SK-N-MC (cell line): ENCODE measurements at places on chromosomes 2 and 18.

GRCh38 chr2:75497256-75497655 lies 63.5 kb downstream of the EVA1A start:
- no peak for DNase-seq

GRCh38 chr2:96533292-96534073 lies 3.1 kb upstream of the ARID5A start:
- no peak for DNase-seq

GRCh38 chr2:31222071-31222470 lies 4.8 kb upstream of the CAPN14 start:
- no peak for DNase-seq

- no peak for DNase-seq
These were observed 96.3 kb downstream of the ANTXR1 start for GRCh38 chr2:69109255-69109654.

GRCh38 chr2:105777031-105777482 lies 32.3 kb downstream of the NCK2 start:
- DNase-seq: no peak

- DNase-seq: no peak
These were observed 30.0 kb upstream of the NPC1 start for GRCh38 chr18:23616258-23616657.

DNA sequence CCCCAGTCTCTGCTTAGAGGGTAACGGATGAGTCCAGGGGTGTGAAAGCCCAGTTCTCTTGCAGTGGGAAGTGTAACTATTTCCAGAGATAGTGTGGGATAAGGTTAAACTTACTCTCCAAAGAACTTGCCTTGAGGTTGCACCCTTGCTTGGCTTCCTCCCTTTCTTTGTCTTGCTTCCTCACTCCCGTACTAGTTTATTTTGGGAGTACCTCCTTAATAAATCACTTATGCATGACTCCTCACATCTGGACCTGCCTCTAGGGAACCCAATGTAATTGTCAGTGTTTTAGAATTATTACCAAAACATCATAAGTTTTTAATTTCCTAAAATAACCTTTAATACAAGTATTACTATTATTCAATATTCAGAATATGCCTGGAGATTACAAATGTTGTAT lies 35.2 kb downstream of the CPO start:
- no peak for DNase-seq

DNA sequence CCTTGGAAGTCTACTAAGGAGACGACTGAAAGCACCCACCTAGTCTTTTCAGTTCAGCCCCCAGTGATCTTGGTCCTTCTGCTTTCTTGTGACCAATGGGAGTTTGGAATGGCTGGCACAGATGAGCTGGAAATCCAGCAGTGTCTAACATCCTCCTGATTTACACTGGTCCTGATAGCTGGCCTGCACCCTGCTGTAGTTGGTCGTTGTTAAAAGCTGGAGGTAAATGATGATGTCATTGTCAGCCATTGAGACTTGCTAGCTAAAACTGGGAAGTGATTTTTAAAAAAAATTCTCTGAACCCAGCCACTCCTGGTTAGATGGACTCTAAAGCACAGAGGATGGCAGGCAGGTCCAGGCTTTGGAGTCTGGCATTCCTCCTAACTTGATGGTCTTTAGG lies 19.3 kb downstream of the CCT7 start:
- no peak for DNase-seq

DNA sequence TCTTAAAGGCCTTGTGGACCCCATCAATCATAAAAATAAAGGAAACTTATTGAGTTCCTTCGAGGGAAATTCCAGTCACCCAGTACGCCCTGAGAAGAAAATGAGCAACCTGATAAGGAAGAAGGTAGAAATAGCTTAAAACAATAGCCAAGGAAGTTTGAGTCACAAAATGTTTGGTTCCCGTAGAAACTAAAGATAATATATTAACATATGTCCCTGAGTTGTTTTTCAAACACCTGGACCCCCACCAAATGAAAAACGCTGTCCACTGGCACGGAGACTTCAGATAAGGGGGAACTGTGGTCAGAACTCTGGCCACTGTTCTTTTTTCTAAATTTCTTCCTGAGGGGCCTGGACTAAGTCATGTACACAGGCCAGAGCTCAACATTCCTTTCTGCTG lies 669.1 kb downstream of the ADCYAP1 start:
- DNase-seq: no peak

DNA sequence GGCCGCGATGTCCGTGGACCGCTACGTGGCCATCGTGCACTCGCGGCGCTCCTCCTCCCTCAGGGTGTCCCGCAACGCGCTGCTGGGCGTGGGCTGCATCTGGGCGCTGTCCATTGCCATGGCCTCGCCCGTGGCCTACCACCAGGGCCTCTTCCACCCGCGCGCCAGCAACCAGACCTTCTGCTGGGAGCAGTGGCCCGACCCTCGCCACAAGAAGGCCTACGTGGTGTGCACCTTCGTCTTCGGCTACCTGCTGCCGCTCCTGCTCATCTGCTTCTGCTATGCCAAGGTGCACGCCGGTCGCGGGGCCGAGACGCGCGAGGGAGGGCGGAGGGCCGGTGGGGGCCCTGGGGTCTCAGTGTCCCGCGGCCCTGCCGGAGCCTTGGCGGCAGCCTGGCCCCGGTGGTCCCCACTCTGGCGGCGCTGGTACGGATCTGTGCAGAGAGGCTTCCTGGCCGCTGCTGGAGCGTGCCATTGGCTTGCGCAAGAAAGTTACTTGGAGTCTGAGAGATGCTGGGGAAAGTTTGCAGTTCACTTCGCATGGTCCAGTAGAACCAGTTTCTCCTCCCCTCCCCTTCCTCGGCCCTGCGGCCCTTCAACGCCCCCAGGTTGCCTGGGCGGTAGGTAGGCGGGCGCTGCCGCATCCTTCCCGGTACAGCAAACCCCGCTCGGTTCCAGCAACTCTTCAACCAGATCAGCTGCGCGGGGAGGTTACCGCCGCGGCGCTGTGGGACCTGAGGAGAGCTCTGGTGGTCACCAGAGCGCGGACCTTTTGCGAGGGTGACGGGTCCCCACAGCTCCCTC lies 1.5 kb downstream of the GALR1 start:
- DNase-seq: no peak

GRCh38 chr2:101718993-101719571 lies 21.6 kb downstream of the MAP4K4 start:
- DNase-seq: no peak

DNA sequence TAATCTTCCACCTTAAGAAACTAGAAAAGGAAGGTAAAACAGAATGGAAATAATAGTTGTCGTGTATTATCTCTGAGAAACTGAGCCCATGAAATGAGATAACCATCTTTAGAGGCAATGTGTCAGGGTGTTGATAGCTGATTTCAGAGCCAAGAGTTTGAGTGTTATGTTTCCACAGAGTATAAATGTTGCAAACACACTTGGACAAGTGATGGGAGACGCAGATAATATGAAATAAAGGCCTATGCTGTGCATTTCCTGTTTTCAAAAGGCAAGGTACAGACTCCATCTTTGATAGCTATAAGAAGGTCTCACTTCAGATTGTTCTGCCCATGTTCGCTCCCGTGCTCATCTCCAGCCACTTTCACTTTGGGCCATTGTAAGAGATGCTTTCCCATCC lies 25.9 kb upstream of the DNER start:
- no peak for DNase-seq

- DNase-seq: no peak
These were observed 14.2 kb downstream of the NIFK start for GRCh38 chr2:121722479-121722878.

- no peak for DNase-seq
These were observed 232.0 kb downstream of the SOCS6 start for GRCh38 chr18:70520867-70521266.

DNA sequence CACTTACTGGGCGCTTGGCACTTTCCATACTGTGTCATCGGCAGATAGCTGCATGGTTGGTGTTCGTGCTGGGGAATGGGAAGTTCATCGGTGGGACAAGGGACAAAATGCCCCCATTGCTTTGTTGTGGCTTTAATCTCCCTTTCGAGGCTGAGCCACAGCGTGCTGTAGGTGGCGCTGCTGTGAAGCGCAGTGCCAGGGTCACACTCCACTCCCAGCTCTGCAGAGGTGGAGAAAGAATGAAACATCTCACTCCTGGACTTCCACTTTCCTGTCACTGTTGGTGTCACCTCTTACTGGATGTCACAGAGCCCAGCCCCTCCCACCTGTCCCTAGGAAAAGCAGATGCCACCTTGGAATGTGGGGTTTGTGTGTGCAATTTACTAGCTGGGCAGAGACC lies 8.7 kb downstream of the TYMS start:
- DNase-seq: no peak

DNA sequence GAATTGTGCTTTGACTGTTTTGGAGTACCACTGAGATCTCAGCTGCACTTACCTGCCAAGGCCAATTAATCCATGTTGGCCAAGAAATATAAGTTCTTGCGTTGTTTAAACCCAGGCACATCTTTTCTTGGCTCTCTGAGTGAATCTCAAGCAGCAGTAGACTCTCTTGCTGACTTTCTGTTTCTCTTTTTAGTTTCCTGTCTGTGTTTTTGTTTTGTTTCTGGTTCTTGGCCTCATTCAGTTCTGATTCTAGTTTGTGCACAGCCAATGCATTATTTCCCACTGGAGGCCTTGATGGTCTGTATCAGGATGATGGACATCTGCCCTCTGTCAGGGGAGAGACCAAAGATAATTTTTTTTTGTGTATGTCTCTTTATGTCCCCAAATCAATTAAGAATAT lies 379.4 kb downstream of the CDH2 start:
- DNase-seq: no peak

DNA sequence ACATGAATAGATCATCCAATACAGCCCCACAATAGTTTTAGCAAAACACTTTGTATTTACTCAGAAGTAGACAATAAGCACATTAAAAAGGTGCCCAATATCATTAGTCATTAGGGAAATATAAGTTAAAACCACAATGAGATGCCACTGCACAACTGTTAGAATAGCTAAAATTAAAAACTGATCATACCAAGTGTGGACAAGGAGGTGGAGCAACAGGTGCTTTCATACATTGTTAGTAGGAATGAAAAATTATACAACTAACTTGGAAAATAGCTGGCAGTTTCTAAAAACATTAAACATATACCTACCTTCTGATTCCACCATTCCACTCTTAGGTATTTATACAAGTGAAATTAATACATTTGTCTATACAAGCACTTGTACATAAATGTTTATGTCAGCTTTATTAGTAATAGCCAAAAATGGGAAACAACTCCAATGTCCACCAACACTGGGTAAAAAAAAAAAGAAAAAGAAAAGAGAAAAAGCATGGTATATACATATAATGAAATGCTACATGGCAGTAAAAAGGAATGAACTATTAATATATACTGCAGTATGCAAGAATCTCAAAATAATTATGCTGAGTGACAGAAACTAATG lies 27.6 kb upstream of the UBE2E3 start:
- no peak for DNase-seq

GRCh38 chr2:129160879-129161278 lies 818.6 kb upstream of the RAB6C start:
- no peak for DNase-seq

GRCh38 chr18:23879544-23879943 lies 135.0 kb upstream of the TTC39C start:
- no peak for DNase-seq

DNA sequence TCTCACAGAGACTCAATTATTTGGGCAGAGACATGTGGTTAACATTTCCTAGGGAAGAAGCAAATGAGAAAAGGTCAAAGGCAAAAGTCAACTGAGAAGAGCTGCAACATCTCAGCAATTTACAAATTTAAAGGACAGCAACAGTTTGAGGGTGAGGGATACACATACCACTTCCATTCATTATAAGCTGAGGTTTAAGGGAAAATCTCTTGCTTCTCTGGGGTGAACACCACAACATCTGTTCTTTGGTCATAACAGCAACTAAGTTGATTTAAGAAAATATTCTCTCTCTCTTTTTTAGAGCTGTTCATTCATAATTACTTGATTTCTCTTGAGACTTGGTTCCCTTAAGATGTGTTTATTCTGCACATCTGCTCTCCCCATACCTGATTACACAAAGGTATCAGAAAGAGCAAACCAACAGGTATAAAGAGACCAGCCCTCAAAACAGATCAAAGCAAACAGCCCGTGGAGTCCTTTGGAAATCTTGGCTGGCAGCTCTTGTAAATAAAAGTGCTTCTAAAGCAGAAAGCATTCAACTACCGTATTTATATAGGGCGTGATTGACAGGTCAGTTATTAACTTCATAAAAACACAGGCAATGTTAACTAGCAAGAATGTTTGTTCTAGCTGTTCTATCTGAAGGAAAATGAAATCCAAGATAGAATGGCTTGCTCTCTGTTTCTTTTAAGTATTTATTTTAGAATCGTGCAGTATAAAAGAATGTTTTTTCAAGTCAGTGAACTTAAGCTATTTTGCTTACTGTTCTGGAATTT lies 132.8 kb downstream of the THADA start:
- DNase-seq: no peak

DNA sequence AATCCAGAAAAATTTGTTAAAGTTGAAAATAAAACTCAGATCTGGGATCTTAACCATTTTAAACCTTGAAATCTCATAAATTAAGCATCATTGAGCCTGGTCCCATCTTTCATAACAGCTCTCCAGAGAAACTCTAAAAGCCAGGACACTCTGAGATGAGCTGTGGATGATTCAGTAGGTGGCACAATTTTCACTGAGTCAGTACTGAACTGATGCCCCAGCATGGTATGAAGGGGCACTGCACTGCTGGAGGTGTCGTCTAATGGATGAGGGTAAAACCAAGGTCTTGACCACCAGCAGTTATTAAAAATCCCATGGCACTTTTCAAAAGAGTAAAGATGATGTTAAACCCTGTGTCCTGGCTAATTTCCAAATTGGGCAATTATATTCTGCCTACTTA lies 170.6 kb downstream of the FIGN start:
- no peak for DNase-seq

DNA sequence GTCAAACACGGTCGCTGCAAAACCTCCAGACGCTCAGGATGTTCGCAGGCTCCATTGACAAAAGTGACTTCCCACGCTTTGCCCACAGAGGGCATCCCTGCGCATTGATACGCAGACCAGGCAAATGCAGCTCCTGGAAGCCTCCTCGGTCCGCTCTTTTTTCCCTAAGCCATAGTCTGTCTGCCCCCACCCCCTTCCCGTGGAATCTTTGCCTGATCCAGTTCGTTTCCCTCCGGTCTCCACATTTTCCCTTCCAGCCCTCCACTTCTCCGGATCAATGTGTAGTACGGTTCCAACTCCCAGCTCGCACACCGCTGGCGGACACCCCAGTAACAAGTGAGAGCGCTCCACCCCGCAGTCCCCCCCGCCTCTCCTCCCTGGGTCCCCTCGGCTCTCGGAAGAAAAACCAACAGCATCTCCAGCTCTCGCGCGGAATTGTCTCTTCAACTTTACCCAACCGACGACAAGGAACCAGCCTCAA lies at the start of gene DCC:
TSS of gene DCC (plus strand) at position 307 of the 481 bp plus-strand sequence. CDS start 591 bp downstream, outside the sequence.
- DNase-seq: no peak

DNA sequence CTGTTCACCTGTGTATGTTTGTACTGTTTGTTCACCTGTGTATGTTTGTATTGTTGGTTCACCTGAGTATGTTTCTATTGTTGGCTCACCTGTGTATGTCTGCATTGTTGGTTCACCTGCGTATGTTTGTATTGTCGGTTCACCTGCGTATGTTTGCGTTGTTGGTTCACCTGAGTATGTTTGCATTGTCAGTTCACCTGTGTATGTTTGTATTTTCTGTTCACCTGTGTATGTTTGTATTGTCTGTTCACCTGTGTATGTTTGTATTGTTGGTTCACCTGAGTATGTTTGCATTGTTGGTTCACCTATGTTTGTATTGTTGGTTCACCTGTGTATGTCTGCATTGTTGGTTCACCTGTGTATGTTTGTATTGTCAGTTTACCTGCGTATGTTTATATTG lies 14.6 kb downstream of the ADI1 start:
- DNase-seq: no peak

- no peak for DNase-seq
These were observed 6.8 kb downstream of the B4GALT6 start for GRCh38 chr18:31677592-31677991.
